HT-29 (cell line): ENCODE measurements at places on chromosomes 2 and 18. TPM values are rescaled to one million over a fixed set of nuclear protein-coding genes. Genes with fewer than 3 reads are reported as not detected.

The DOK6 gene
- not detected in 2 replicates for total RNA-seq

The RESP18 gene
- total RNA-seq: not detected in 2 replicates

The TLX2 gene
- 0.08 TPM in 1 of 2 replicates, not detected in the other for total RNA-seq

The PRKAG3 gene
- total RNA-seq: not detected in 2 replicates

The TMEM247 gene
- not detected in 2 replicates for total RNA-seq

- no peak for DNase-seq
Measured at GRCh38 chr18:79630281-79631095, 49.1 kb upstream of the CTDP1 start.

DNA sequence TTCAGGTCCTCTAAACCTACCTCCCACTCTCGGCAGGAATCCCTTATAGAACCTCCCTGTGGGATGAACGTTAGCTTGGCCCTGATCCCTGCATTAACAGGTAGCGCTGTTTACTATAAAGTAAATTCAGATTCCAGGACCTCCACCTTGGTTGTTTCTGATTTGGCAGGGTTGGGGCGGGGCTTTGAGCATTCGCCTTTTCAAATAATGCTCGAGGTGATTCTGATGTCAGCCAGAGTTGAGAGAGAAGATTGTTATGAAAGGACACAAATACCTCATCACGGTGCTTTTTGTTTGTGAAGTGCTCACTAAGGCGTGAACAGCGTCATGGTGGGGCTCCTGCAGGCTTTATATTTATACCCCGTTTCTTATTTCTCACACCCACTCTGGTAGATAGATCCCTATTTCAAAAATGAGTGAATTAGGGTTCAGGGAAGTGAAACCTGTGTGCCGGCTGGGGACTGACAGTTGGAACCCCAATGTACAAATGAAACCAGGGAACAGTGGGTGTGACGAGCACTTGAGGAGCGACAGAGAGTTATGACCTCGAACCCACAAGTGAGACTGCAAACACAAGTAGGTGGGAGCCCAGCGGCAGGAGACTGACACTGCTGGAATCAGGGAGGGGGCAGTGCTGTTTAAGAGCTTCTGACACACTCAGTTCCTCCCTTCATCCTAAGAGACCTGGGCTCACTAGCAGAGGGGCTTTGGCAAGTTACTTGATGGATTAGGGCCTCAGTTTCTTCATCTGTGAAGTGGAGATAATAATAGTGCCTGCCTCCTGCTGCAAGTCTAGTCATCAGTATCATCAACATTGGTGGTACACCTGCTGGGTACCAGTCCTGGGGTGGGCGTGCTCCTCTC, 14.2 kb upstream of the CXCR4 start:
- no peak for DNase-seq

- DNase-seq: no peak
Measured at GRCh38 chr18:906416-907114, 1.9 kb downstream of the ADCYAP1 start.

DNA sequence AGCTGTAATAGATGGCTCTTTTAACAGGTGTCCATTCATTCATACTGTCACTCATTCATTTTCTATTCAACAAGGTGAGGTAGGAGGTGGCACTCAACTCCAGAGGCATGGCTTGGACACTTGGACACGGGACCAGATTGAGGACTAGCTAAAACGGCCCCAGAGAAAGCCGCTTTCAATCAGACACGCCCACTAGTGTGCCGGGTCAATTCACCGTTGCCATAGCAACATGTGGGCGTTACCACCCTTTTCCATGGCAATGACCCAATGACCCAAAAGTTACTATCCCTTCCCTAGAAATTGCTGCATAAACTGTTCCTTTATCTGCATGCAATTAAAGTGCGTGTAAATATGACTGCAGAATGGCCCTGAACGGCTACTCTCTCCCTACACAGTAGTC, 49.2 kb upstream of the LGALSL start:
- peak; percentile 63 for DNase-seq

- DNase-seq: no peak
Measured at GRCh38 chr18:50090370-50091312, 104.3 kb downstream of the MYO5B start.

DNA sequence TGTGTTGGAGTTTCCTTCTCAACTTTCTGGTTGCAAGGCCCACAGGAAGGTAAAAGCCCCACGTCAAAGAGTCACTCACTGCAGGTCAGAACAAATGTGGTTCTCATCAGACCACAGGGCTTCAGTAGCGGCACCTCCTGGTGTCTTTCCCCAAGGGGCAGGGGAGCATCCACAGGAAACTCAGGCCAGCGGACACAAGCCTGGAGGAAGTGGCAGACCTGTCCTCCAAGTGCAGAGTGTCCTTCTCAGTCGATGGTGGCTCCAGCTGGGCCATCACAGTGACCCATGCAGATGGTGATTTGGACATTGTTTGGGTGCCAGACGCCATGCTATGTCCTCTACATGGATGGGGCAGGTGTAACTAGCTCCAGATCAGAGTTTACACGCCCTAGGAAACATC, 84.9 kb downstream of the ACKR3 start:
- no peak for DNase-seq

- DNase-seq: no peak
Measured at GRCh38 chr18:59505356-59505755, 146.3 kb upstream of the LMAN1 start.

- peak; percentile 72 for DNase-seq
Measured at GRCh38 chr2:134396493-134396892, 142.6 kb downstream of the MGAT5 start.

DNA sequence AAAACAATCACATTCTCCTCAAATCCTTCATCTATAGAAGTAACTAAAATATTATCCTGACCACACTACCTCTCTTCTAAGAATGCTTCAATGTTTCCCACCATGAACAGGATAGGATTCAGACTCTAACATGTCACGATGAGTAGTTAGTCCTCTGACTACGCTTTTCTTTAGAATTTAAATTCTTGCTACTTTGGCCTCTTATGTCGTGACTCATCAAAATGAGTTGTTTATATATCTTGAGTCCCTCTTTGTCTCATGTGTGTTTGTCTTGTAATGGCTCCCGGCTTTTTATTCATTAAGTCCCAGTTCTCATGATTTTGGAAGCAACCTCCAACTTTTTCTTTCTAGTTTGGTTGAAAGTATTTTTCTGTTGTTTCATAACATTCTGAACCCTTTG, 1289.2 kb downstream of the DSC3 start:
- no peak for DNase-seq

DNA sequence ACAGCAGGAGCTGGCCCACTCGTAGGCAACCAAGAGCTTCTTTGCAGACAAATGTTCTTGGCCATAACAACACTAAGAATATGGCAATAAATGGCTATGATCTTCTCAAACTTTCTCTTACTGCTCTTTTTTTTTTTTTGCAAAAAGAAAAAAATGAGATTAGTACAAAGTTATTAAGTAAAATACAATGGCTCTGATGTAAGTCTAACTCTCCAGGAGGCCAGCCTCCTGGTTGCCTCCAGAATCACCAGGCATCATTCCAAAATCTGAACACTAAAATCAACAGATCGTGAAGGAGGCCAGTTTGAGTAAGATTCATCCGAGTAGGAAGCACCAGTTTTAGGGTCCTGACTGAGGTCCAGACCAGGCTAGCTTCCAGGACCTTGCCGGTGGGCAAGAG, 20.8 kb upstream of the FIGN start:
- DNase-seq: no peak

DNA sequence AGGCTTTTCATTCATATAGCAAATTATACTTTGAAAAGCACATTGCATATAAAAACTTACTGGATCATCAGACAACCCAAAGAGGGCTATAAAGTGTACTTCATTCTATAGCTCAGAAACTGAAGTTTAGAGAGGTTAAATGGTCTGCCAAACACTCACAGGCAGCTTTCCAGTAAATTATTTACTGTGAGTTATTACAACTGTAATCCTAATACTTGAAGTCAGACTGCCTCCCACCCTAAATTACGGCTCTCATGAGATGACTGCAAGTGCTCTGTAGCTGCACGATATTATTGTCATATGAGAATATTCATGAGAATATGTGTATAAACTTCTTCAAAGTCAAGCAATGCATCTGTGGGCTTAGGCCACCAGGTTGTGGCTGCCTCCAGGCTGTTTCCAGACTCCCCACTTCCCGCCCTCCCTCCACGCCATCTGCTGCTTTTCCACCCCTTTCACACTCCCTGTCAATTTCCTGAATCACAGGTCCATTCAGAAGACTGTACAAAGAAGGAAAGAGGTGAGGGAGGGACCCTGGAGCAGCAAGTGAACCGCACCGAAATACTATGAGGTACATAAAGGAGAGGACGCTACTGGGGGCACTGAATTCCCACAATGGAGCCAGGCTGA, 111.1 kb upstream of the SPOPL start:
- no peak for DNase-seq

GRCh38 chr2:31728406-31729064, 147.8 kb upstream of the SRD5A2 start:
- no peak for DNase-seq
